ENCODE measurements at places on chromosomes 2 and 18.

- DNase-seq: no peak
Observed at GRCh38 chr2:142175813-142176338, 45.1 kb upstream of the LRP1B start.

GRCh38 chr2:219775506-219775905 lies 148.1 kb downstream of the SLC4A3 start:
- no peak for DNase-seq

- no peak for DNase-seq
Observed at GRCh38 chr18:50190236-50190635, 4.7 kb downstream of the MYO5B start.

DNA sequence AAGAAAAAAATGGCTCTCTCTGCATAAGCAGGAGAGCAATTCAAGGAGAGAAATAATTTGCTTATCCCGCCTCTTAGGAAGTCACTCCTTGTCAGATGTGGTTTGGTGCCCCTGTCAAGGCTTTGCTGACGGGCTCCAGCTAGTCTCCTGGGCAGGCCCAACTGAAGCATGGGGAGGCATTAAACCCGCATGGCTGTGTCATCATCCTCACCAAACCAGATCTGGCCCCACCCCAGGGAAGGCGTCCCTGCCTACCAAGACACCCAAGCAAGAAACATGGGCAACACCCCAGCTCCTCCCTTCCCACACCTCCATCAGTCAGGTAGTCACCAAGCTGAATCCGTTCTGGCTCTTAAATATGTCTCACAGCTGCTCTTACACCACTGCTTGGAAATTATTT lies 108.0 kb downstream of the SGPP2 start:
- DNase-seq: no peak

DNA sequence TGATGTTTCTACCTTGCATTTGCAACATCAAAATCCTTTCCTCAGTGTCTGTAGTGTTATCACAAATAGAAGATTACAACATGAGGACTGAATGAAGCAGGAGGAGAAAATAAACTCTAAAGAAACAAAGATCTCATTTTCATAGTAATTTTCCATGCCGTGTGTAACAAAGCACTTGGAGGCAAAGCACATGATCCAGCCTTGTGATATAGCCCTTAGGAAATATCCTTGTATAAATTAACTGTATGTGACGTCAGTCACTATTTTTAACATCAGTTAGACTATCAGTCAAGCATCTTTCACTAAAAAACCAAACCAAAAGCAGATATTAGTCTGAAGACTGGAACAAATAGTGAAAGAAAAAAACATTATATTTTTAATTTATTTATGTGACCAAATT lies 492.1 kb upstream of the CNTNAP5 start:
- DNase-seq: no peak

DNA sequence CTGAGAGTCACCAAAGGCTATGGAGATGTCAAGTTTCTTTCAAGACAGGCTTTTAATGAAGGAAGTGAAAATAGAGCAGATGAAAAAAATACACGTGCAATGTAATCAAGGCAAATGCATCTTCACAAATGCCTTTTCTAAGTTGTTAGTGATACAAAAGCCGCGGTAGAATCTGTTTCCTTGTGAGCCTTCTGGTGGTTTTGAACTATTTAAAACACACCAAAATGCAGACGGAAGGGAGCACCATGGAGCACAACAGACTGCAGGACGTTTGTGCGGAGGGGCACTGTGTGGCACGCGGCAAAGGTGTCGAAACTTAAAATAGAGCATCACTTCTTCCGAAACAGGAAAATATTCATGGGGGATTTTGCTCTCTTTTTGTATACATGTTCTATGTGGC lies 65.0 kb upstream of the BOD1L2 start:
- DNase-seq: no peak

GRCh38 chr2:77328134-77328931 lies 193.8 kb downstream of the LRRTM4 start:
- DNase-seq: no peak

GRCh38 chr2:237474442-237474911 lies 12.6 kb upstream of the MLPH start:
- DNase-seq: no peak

DNA sequence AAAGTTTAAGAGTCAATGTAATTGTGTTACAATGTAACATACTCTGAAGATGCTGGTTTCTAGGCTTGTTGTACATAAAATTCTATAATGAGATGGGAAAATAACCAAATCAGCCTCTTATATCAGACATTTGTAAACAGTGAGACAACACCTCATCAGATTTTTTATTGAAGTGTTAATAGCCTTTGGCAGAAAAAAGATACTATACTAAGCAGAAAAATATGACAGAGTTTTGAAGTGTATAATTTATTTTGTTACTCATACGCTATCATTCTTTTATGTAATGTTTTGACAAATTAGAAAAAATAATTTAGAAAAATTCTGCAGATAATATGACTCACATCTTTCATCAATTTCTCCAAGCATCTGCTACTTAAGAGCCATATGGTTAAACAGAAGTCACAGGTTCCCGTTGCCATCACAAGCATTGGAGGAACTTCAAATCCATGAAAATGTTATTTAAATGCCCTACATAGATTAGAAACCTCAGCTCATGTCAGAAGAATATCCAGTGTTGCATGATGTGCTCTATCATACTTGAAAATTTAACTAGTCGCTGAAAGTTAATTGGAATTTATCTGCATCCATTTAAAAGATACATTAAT lies 535.4 kb downstream of the LRP1B start:
- no peak for DNase-seq

GRCh38 chr2:20146401-20146800 lies 78.5 kb downstream of the SDC1 start:
- DNase-seq: no peak

DNA sequence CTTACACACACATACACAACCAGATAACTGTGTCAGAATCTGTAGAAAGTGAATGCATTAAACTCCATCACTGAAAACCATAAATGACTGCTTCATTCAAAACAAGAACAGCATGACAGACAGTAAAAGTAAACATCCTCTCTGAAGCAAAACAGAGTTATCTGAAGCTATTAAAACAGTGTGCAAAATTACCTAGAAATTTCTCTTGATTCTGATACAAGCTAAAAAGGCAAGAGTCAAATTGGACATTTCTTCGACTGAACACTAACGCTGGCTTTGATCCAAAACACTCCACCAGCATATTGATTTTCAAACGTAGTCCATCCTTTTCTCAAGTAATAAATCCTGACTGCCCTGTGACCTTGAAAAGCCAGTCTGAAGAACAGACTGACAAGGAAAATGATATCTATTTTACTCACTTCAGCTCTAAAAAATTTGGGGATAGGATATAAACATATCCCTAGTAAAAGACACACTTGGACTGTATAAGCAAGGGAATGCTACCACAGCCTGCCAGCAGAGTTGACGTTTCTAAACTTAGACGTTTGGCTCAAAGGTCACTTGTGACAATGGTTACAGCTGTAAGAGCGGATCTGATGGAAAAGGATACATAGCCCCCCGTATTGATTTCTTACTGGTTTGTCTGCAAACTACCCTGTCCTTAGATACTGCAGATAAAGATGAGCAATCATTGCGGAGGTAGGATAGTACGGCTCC lies 128.9 kb upstream of the ITGB6 start:
- DNase-seq: no peak

GRCh38 chr2:218270721-218271486 lies 585 bp downstream of the PNKD start:
- no peak for DNase-seq

- no peak for DNase-seq
Observed at GRCh38 chr2:208136716-208137094, 7.1 kb upstream of the CRYGC start.

DNA sequence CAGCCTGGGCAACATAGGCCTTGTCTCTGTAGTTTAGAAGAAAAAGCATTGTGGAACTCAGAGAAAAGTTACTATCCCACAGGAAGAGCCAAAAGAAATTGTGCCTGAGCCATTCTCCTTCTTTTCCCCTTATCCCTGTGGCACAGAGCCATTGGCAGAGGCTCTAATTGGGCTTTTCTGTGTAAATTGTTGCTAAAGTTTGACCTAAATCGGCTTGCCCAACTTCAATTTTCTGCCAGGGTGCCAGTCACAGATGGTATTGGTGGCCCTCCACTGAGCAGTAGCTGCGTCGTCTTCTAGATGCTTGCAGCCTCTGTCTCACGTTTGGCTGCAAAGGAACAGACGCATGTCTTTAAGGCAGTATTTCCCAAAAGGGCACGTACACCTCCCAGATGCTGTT lies 30.3 kb downstream of the ZNF532 start:
- no peak for DNase-seq

Data from stimulated activated CD8-positive, alpha-beta memory T cell treated with anti-CD3 and anti-CD28 coated beads, Interleukin-4, amount 100 ng/mL, for 24 hours (primary cell).